Activated naive CD4-positive, alpha-beta T cell treated with Interleukin-2 at 50 U/mL for 16 hours (primary cell): ENCODE measurements at places on chromosomes 11 and 22.

GRCh38 chr11:6353367-6353987, 33.2 kb upstream of the CAVIN3 start:
- peak; percentile 59 for DNase-seq

GRCh38 chr22:33851821-33852384, 68.4 kb downstream of the LARGE1 start:
- no peak for DNase-seq

- no peak for DNase-seq
Measured at GRCh38 chr11:69201066-69201365, 45.3 kb downstream of the SMIM38 start.

GRCh38 chr11:58575377-58576020, at the start of gene LPXN:
TSS of gene LPXN (minus strand) at chr11:58575856. CDS start at chr11:58575772, 84 bp downstream.
- DNase-seq: peak; percentile 55

DNA sequence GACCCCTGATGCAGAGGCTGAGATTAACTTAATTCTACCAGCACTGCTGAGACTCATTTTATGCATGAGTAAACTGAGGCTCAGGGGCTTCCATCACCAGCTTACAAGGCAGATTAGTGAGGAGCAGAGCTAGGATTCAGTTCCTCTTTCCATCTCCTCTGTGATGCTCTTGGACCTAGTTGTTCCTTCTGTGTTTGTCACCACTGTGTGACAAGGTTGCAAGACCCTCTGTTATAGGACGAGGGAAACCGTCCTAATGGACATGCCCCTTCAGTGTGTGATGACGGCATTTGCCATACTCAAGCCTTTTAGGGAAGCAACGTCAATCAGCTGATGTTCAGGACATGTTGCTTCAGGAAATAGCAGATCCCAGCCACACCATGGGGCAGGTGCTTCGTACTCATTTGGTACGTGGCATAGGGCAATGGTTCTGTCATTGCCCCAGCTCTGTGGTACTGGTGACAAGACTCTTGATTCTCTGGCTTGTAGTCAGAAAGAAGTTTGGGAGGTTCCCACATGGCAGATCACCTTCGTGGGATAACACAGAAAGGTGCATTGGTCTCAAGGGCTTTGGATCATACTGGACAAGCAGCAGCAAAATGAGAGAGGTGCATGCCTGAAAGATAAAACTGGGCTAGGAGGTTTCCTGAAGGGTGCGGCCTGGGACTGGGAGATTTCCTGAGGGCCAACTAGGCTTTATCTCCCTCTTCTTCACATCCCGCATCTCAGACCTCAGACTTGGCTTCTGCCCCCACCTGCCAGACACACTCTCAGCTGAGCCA, 23.9 kb upstream of the CD44 start:
- DNase-seq: no peak

GRCh38 chr22:30837531-30837930, 131.0 kb downstream of the MORC2 start:
- no peak for DNase-seq

DNA sequence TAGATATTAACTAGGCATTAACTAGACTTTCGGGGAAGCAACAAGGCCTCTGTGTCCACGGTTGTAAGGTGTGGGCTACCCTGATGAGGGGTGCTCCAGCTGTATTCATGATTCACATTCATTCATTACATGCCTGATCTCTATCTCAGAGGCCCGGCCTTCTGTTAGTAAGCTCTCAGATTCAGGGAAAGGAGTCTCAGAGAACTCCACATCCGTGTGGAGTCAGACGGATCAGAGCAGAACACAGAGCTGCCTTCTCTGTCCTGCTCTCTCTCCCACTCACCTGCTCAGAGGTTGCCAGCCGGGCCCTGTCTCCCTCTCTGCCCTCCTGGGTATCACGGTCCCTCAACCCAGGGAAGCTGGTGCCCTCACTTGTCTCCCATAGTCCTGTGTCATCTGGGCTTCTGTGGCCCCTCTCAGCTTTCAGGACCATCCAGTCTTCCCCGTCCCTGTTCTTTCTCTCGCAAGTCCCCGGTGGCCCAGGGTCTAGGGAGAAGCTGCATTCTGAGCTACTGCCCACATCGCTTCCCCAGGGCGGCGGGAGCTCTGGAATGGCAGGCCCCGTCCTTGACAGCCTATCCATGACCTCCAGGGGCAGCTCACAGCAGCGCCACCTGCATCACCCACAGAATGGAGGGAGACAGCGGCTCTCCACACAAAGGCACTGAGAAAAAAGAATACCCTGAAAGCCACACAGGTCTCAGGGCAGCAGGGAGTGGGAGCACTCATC, 4.3 kb downstream of the TP53AIP1 start:
- DNase-seq: no peak
